NCI-H2227 treated with DMSO at 0.1 percent for 48 hours (cell line): ENCODE measurements at places on chromosomes 1 and 21.

DNA sequence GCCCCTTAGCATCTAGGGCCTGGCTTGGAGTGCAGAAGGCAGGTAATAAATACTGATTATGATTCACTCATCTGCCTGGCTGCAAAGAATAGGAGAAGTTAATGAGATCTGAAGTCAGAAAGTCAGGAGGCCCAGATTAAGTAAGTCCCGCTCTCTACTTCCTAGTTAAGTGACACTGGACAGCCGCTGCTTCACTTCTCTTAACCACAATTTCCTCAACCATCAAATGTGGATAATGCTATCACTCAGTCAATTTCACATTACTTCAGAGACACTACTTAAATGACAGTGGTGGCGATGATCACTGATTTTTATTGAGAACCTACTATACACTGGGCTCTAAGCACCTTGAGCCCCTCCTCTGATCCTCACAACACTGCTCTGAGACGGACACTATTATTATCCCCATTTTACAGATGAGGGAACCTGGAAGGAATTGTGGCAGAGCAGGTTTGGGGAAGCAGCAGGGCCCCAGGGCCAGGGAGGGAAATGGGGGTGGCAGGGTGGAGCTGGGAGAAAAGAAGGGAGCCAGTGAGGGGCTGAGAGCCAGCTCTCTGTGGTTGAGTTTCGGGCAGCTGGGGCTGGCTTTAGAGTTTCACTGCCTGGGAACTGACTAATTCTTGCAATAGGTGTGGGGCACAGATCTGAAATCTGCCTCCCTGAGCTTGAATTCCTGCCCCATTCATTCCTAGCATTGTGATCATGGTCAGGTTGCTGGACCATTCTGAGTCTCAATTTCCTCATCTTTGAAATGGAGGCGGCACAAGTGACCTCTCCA, 2.4 kb upstream of the E2F2 start:
- DNase-seq, result no peak

GRCh38 chr1:208525417-208525816, 281.2 kb upstream of the PLXNA2 start:
- no peak for DNase-seq

GRCh38 chr1:27016376-27016775, 3.7 kb upstream of the TENT5B start:
- no peak for DNase-seq

- DNase-seq, result no peak
Observed at GRCh38 chr21:31597683-31598082, 61.8 kb upstream of the SOD1 start.

DNA sequence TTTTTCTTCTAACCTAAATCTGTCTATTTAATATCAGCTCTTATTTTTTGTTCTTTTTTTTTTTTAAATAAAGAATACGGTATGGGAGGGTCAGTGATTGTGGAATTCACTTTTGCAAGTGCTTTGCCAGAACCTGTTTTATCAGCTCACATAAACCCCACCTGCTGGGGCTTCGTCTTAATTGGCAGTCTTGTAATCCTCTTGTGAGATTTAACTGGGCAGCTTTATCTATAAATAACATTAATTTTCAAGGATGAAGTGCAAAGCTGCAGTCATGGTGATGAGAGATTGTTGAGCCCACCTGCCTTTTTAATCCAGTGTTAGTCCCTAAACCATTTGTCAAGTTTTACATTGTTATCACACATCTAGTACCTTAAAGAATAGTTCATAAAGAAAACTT, 18.2 kb upstream of the PDC start:
- no peak for DNase-seq

DNA sequence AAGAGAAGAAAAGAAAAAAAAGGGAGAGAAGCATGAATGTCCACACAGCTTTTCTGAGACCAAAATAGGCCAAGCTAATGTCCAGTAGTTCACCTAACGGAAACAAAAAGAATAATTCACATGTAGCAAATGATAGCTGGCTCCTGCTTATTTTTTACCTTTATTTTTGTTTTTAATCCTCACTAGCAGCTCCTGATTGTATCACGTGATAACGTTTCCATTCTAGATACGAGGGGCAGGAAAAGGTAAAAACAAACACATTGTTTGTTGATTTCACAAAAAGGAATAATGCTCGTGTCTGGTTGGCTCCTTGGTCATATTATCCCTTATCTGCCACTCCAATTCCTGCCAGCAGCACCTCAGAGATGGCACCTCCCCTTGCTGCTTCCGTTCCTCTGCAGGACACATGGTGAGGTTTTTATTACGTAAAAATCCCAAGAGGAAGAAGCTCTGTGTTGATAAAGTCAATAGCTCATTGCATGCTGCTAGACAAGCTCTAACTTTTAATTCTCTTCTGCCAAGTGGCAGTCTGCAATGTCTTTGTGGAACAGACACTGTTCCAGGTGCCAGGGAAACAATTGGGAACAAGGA, 201.7 kb downstream of the CRB1 start:
- DNase-seq, result peak; percentile 32

- DNase-seq, result no peak
Observed at GRCh38 chr1:205220421-205220820, 7.3 kb upstream of the TMCC2 start.

DNA sequence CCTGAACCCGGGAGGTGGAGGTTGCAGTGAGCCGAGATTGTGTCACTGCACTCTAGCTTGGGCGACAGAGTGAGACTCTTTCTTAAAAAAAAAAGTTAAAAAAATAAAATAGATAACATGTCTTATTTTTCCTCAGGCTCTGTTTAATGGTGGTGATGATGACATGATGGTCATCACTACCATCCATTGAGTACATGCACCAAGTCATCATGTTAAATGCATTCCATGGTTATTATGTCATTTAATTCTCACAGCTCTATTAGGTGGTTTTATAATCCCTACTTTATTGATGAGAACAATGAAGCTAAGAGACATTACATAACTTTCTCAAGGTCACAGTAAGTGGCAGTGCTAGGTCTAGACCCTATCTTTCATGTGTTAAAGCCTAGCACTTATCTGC, 34.4 kb upstream of the MAB21L3 start:
- no peak for DNase-seq

GRCh38 chr1:192966073-192966472, 93.1 kb downstream of the UCHL5 start:
- DNase-seq, result no peak

GRCh38 chr1:58303841-58304240, 242.7 kb downstream of the OMA1 start:
- no peak for DNase-seq

DNA sequence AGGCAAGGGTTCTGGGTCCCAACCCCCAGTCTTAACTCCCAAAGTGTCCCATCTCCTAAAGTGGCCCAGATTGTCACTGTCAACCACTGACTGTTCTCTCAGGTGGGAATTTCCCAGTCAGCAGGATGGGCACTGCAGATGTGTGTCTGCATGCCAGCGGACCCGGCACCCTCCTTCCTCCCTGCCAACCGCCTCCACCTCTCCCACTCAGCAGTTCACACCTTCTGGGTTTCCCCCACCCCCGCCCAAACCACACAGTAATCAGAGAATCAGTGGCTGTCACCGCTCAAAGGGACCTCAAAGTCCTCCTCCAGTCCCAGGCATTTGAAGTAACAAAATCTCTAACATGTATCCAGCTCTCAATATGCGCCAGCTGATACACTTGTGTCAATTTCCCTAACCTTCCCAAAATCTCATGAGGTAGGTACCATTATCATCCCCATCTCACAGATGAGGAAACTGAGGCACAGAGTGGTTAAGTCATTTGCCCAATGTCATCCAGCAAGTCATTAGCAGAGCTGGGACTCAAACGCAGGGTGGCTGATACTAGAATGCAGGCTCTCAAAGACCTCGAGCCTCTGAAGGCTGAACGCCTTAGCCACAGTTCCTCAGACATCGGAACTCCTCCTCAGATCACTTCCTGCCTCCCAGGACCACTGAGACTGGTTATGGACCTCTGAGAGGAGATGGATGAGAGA, 4.8 kb downstream of the RUNX3 start:
- DNase-seq, result no peak

DNA sequence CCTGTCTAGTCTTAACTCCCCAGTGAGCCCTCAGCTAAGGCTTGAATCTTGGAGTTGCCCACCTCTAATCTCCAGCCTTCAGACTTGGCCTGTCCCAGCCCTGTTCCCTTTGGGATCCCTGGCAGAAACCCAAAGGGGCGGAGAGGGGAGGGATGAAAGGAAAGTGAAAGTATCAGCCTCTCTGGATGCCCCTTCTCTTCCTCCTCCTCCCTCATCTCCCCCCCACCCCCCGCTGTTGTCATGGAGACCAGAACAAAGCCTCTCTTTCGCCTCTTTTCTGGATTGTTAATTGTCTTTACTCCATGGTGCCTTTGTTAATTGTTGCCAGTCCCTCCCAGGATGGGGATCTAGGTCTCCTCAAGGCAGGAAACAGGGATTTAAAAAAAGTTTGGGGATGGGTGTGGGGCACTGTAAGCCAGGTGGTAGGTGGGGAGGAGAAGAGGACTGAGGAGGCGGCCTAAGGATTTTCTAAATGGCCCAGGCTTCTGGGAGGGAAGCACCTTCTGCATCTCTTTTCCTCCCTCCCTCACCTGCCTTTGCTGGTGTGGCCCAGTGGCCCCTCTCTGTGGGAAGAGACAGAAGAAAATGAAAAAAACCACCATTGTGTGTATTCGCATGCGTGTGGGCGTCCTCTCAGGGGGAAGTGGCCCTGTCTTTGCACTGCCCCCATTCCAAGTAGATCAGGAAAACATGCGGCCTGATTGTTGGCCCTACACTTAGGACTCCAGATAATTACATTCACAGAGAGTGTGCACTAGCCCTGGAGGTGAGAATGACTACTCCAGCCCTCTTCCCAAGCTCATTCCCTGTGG, 7.5 kb upstream of the SOX13 start:
- DNase-seq, result no peak

- no peak for DNase-seq
Observed at GRCh38 chr1:49125746-49126145, 349.1 kb upstream of the BEND5 start.

GRCh38 chr1:9106286-9106685, 22.6 kb downstream of the GPR157 start:
- DNase-seq, result no peak

- no peak for DNase-seq
Observed at GRCh38 chr1:248843687-248844086, 5.7 kb downstream of the ZNF672 start.

GRCh38 chr1:154745286-154745731, 124.8 kb downstream of the KCNN3 start:
- no peak for DNase-seq

DNA sequence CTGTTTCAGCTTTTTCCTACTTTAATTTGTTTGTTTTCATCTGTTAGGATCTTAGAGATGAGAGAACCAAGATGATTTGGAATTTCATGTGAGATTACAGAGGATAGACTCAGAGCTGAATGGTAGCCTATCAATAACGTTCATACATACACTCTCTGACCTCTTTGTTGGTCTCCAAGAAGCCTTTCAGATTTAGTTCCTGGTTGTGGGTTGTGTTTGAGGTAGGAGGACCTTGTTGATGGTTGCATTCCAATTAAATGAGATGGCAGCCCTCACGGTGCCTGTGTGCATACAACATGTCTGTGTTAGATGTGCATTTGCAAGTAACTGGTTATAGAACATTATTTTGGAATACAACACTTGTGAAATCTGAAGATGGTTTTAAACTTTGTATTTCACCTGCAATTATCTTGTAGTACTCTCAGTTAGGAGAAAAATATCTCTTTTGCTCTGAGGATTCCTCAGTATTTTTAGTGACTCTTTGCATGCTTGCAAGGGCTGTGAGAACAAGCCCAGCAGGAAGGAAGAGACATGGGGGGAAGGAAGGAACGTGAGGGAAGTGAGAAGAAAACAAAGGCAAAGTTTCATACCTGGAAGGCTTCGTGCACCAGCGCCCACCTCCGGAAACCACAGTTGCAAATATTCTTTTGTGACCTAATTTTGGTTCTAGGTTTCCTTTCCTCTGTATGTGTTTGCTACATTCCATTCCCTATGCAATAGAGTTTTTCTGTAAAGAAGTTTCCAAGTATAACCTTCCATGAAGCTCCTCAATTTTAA, 291.8 kb downstream of the DISC1 start:
- DNase-seq, result no peak

GRCh38 chr1:8875216-8875861, 3.1 kb downstream of the ENO1 start:
- no peak for DNase-seq

DNA sequence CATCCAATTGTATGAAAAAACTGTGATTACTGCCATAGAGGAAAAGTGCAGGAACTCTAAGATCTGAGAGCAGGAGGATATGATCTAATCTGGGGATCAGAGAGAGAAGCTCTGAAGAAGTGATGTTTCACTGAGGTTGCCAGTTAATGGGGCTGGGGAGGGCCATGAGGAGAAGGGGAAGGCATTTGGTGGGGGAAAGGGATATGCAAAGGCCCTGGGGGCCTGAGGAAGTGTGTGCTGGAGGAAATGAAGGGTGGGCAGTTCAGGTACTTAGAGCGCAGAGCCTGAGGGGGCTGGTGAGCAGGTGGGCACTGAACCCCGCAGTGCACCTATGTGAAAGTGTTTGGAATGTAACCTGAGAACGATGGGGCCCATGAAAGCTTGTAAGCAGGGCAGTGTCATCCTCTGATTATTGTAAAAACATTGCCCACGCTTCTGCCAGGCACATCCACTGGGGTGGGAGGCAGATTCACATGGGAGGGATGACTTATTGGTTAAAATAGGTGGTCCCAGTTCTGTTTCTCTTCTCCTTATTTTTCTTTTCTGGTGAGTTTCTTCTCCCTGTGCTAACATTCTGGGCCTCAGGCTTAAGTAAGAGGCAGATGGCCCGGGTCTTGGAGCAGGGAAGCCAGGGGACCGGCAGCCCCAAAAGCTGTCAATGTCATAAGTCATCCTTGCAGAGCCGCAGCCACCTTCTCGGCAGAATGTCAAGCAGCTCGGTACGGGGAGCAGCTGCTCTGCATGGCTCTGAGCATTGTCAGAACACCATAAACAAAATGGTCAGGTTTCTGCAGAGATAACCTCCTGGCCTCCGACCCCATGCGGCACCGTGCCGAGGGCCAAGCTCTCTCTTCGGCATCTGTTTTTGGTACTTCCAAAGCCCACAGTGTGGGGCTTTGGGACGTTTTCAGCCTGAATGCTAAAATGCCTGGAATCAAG, 492.0 kb upstream of the VAMP3 start:
- no peak for DNase-seq

- no peak for DNase-seq
Observed at GRCh38 chr1:19074902-19075721, 118.6 kb upstream of the IFFO2 start.

- DNase-seq, result no peak
Observed at GRCh38 chr21:26100573-26100972, 70.0 kb downstream of the APP start.

DNA sequence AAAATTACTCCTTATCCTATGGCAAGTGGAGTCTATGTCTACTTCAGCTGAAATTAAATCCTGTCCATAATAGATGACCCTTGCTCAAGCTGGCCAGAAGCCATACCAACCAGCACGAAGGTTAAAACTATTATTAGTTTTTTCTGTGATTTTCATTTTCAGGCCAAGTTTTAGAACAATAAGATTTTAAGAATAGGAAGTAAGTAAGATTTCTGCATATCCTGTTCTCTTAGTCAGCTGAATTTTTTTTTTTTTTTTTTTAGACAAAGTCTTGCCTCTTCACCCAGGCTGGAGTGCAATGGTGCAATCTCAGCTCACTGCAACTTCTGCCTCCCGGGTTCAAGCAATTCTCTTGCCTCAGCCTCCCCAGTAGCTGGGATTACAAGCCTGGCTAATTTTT, 6.1 kb upstream of the RBP7 start:
- no peak for DNase-seq
